Activated T-cell treated with anti-CD3 and anti-CD28 coated beads, Interleukin-2, amount 50 U/mL, for 1 hour (primary cell): ENCODE measurements at places on chromosomes 16 and 17.

DNA sequence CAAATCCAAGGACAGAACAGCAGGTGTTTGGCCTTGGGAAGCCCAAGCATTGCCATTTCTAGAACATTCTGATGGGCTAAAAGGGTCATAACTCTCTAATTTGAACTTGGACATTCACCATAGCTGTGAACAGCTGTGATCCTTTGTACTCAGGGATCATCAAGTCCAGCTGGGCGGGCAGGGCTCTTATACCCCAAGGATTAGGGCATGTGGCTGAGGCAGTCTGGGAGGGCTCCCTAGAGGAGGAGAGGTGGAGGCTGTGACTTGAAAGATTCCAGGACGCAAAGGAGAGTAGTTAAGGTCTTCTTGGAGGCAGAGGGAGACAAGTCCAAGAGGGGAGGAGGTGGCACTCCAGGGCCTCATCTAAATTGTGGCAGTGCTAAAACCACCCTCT is 233.1 kb upstream of the GSE1 start:
- no peak for DNase-seq

GRCh38 chr17:40457964-40458791 is 14.9 kb downstream of the IGFBP4 start:
- no peak for DNase-seq

- DNase-seq: no peak
Measured at GRCh38 chr17:81434072-81434471, 38.8 kb downstream of the BAHCC1 start.

DNA sequence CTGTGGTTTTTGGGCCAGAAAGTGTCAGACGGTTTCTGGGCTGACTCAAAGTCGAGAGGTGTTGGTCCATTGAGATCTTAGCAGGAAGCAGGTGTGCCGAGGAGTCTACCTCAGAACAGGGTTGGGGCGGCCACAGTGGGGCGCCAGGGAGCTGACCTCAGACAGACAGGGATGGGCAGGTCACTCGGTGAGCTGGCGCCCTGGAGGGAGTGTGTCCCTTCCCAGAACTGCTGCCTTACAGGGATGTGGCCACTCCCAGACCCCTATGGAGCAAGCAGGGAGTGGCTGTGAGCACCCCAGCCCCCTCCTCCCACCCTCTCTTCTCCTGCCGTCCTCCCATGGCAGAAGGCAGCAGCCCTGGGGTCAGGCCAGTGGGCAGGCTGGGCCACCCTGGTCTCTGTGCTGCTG is 14.0 kb upstream of the DPEP1 start:
- peak; percentile 43 for DNase-seq

- no peak for DNase-seq
Measured at GRCh38 chr16:76696876-76697275, 419.7 kb downstream of the CNTNAP4 start.

DNA sequence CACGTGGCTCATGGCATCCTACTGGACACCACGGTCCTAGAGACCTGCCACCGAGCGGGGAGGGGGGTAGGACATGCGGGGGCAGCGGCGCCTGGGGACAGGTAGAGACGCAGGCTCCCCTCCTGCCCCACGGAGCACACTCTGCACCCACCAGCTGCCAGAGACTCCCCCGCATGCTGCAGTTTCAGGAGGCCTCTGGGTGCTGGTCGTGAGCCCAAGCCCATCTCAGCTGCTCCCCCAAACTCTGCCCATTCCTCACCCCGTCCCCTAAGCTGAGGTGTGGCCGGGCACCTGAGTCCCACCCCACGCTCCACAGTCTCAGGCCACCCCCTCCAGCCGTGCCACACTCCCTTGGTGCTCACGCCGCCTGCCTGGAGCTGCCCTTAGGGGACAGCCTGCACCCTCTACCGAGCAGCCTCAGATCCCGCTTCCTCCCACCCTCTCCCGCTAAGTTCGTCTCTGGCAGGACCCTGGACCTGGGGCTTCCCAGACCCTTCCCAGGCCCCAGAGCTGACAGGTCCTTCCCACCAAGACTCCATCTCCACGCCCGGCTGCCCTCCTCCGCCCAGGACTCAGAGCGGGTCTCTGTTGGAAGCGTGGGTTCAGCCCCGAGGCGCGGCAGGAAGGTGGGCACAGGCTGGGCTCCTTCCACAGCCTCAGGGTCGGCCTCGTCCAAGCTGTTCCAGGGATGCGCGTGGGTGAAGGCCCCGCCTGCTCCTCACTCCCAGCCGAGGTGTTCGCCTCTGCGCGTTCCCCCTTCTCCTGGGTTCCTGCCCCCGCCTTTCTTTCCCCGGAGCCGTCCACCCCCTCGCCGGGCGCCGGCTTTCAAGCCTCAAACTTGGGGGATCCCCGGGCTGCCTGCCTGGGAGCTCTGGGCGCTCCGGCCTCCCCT is 1.3 kb downstream of the RAB40B start:
- DNase-seq: peak; percentile 27

DNA sequence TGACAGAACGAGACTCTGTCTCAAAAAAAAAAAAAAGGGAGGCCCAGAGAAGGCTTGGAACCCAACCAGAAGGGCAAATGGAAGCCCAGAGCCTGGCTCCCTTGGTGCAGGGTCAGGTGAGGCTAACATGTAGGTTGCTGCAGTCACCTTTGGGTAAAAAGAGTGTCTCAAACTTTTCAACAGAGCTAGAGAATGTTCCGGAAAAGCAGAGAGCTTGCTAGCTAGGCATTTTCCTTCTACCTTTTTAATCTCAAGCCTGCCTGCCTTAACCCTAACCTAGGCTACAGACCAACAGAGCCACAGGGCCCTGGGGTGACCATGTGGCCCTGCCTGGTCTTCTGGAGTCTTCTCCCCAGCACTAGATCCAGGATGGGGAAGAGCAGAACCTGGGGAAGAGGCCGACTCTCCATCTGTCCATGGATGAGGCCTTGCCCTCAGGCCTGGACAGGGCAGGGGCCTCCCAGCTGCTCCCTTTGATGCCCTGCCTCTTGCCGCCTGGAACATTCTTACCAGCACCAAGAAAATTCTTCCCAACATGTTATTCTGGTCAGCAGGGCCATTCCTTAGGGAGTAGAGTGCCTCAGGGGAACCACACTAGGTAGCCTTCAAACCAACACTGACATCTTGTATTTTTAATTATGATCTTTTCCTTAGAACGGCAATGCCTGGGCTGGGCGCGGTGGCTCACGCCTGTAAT is 30.1 kb downstream of the SLC43A2 start:
- DNase-seq: no peak

- no peak for DNase-seq
Measured at GRCh38 chr17:56902348-56902747, 11.5 kb downstream of the TRIM25 start.

- DNase-seq: no peak
Measured at GRCh38 chr17:10013365-10014112, 108.5 kb upstream of the RCVRN start.

DNA sequence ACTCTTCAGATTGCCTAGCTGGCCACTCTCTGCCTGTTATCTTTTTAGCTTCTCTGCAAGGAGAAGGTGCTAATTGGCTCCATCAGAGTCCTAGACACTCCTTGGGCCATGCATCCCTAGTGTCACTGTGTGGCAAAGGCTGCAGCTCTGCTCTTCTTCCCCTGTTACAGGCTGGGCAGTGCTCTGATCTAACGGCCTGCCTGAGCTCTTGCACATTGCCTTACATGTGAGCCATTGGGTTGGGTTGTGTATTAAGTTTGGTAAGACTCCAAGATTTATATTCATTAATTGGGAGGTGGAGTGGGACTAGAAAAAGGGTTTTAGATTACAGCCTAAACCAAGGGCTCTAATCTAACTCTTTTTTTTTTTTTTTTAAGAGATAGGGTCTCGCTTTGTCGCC is 23.0 kb upstream of the SYT17 start:
- DNase-seq: no peak

- DNase-seq: no peak
Measured at GRCh38 chr17:17377071-17377967, 74.1 kb downstream of the NT5M start.

DNA sequence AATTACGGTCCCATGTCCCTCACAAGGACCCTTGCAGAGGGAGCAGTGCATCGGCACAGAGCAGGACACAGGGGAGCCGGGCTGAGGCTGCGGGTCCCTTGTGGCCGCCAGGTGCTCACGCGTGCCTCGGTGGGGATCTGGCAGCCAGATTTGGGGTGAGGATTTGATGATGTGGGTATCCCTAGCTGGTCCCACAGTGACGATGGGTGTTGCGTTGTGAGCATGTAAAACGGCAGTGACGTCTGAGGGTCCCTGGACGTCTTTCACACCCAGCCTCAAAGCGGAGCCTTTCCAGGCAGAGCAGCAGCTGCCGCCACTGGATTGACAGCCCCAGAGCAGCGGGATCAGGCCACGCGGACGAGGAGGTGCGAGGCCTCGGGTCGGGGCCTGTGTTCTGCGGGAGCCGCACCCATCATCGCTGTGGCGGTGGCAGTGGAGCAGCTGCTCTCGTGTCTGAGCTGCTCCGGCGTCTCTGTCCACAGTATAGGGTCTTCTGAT is 54.6 kb downstream of the WDR45B start:
- DNase-seq: no peak

DNA sequence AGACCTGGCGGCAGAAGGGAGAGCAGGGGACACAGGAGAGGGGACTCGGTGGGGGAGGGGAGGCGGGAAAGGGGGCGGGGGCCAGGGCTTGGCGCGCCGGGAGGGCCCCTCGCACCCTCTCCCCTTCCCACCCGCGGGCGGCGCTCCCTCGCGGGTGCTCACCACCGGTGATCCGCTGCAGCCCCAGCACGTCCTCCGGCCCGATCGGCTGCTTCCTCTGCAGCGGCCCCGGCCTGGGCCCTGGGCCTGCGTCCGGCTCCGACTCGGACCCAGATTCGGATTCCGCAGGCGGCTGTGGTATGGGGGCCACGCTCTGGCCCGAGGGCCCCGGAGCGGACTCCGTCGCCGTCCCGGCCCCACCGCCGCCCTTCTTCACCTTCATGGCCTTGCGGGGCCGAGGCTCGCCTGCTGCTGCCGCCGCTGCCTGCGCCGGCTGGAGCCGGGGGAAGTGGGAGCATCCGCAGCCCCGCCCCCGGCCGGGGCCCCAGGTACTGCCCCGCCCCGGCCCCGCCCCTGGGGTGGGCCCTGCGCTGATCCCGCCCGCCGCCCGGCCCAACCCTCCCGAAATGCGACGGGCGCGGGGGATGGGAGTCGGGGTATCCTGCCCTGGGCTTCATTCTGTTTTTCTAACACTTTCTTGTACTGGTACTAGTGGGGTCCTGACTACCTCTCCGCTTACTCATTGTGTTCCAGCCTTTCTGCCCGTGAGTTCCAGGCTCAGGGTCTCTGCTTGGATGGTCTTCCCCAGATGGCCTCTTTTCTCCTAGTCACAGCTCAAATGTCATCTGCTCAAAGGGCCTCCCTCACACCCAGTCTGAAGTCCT is at the start of gene UNC119:
Gene UNC119 (minus strand): TSS at position 449 of the 824 bp plus-strand sequence. CDS start 67 bp downstream, at position 382.
- peak; percentile 85 for DNase-seq

DNA sequence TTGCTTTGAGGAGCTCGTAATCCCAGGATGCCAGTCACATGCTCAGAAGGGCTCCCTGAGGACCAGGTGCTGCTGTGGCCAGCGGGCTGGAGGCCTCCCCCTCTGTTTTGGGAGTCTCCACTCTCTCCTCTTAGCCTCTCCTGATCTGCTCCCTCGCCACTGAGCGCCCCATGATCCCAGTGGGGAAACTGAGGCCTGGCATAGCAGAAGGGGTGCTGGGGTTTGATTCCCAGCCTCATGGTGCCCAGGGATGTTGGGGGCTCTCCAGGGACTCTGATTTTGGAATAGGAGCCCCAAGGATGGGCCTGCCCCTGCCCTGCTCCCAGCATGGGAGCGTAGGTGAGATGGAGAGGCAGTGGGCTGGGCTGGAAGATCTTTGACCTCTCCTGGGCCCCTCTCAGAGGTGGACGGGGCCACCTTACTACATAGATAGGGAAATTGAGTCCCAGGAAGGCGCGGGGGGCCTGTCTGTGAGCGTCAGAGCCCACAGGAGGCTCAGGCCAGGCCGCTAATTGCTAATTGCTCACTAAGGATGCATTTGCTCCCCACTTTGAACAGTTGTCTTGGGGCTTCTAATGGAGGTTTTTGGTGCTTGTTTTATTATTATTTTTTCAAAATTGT is 525 bp upstream of the ADCY7 start:
- DNase-seq: no peak

DNA sequence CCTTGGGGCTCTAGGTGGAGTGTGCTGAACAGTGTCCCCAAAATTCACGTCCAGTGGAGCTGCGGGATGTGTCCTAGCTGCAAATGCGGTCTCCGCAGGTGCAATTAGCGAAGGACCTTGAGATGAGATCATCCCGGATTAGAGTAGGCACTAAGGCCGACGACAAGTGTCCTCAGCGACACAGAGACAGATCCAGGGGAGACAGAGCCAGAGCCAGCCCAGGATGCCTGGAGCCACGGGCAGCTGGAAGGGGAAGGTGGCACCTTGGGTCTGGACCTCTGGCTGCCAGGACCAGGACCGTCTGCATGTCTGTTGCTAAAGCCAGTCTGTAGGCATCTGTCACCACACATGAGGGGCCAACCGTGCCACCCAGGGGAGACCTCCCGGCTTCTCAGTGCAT is 24.5 kb downstream of the SLC7A5 start:
- no peak for DNase-seq

- DNase-seq: no peak
Measured at GRCh38 chr17:50633683-50634082, 998 bp upstream of the ABCC3 start.

GRCh38 chr16:31441956-31442355 is 633 bp downstream of the ZNF843 start:
- DNase-seq: no peak

GRCh38 chr16:85047867-85048455 is 20.4 kb downstream of the KIAA0513 start:
- DNase-seq: no peak

DNA sequence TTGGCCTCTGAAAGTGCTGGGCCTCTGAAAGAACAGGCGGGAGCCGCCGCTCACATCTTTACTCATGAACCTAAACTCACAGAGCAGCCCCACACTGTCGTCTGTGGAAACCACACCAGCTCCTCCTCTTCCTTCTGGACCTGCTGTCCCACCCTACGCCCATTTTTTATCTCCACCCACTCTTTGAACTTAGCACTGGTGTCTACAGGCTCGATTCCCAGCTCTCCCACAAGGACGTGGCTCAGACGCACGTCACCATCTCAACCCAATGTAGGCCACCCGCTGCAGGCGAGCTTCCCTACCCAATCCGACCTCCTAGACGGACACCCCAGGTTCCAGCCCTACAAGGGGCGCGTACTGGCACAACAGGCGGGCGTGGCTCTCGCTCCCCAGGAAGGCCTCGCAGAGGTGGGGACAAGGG is 62.2 kb downstream of the NXN start:
- no peak for DNase-seq

DNA sequence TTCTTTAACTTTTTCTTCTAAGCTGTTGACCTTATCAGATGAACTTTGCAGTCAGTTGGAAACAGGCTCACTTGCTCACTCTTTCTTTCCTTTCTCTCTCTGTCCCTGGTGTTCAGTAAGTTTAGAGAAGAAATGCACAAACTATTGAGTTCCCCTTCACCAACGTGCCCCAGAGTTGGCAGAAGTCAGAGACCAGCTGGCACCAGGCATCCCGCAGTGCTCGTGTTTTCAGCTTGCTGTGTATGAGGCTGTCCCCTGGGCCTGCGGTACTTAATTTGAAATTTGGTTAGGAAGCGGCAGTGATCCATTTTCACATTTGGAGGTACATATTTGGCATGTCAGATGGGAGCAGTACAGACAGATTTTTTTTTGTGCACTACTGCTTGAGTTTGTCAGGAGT is 258.6 kb downstream of the SNX29 start:
- no peak for DNase-seq
